ENCODE measurements at places on chromosomes 2 and 18. TPM values are rescaled to one million over a fixed set of nuclear protein-coding genes. Genes with fewer than 3 reads are reported as not detected.

The TUBA4B gene
- not detected for total RNA-seq

The PASK gene
- 5.9 TPM for total RNA-seq

The SKA1 gene
- 21.8 TPM for total RNA-seq

The CLEC4F gene
- total RNA-seq: not detected

The PLGLB2 gene
- 0.50 TPM for total RNA-seq

The CPLX4 gene
- not detected for total RNA-seq

The SLC4A5 gene
- total RNA-seq: not detected

The EMILIN2 gene
- total RNA-seq: 1.7 TPM

The OTX1 gene
- total RNA-seq: 0.41 TPM

The WIPF1 gene
- total RNA-seq: 8.1 TPM

The NOL4 gene
- total RNA-seq: not detected

The LYPD6 gene
- 40.4 TPM for total RNA-seq

The ST6GAL2 gene
- not detected for total RNA-seq

The SERPINB12 gene
- total RNA-seq: not detected

The SPATA3 gene
- not detected for total RNA-seq

The FOXI3 gene
- total RNA-seq: not detected

The LBX2 gene
- total RNA-seq: 0.45 TPM

The EFHD1 gene
- 0.24 TPM for total RNA-seq

The SLC23A3 gene
- 0.67 TPM for total RNA-seq

The RBM43 gene
- 4.1 TPM for total RNA-seq

The MARCHF4 gene
- total RNA-seq: 6.9 TPM

The ZNF521 gene
- not detected for total RNA-seq
